ENCODE measurements at places on chromosomes 2 and 18.

- DNase-seq: no peak
Measured at GRCh38 chr18:11760498-11761167, 71.6 kb downstream of the GNAL start.

GRCh38 chr18:60331890-60332289 lies 40.7 kb downstream of the MC4R start:
- DNase-seq: no peak

- no peak for DNase-seq
Measured at GRCh38 chr2:202911203-202911511, 316 bp downstream of the WDR12 start.

- no peak for DNase-seq
Measured at GRCh38 chr2:45191976-45192375, 182.7 kb upstream of the SIX2 start.

DNA sequence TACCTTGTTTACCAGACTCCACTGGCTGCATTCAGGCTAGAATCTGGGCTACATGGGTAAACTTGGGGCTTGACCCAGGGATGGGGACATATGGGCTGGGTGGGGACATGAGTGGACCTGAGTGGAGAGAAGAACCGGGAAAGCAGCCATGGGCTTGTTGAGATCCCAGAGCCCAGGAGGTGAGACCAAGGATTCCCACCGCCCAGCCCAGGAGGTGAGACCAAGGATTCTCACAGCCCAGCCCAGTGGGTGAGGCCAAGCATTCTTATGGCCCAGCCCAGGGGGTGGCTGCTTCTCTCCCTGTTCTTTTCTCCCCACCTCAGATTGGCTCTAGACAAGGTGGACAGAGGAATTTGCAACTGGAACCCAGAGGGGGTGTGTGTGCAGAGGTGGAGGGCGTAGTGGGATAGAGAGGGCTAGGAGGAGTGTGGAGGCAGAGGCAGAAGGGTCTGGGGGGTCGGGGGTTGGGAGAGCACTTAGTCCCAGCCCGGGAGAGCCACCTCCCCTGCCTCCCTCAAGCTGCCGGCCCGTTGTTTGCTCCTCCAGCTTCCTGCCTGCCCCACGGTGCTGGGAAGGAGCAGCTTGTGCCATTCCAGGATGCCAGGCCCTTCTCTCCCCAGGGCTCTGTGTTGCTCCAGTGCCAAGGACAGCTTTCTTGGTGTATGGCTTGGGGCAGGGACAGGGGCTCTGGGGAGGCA lies 25.6 kb downstream of the GLI2 start:
- DNase-seq: no peak

GRCh38 chr2:46787364-46787763 lies 128.2 kb downstream of the MCFD2 start:
- no peak for DNase-seq

DNA sequence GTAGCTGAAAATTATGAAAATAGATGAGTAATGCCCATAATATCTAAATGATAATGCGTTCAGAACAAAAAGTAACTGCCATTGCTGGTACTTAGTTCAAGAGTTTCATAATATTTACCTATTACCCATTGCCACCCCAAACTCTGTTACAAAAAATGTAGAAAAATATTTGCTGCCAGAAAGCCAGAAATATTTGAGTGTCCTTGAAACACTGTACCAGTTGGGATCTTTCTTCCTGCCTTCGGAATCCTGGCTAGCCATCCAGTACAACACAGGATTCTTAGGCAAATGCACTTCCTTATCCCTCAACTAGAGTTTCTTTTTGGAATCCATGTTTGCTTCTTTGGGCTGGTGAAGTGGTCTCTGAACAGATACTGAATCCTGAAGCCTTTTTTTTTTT lies 207.1 kb downstream of the MCFD2 start:
- DNase-seq: no peak

DNA sequence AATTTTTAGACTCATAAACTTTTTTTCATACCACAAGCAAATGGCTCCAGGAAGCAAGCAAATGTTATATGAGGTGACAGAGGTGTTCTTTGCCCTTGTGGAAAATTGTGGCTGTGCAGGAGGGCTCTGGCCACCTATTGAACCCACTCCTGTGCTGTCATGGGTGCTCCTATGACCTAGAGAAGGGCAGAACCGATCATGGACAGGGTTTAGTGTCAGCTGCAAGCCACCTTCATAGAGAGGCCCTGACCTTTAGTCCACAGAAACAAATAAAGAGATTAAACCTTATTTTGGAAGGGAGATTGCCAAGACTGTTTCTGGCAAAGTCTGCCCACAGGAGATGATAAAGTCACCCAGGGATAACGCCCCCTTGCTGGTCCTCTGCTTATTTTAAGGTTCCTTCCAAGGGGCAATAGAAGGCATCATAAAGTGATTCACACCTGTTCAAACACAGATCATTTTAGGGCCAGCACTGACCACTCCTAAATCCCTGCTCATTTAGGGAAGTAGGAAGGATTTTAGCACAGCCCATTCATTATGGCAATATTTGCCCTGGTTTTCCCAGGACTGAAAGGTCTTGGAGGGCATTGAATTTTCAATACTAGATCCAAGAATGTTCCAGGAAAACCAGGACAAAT lies 26.1 kb upstream of the STAT4 start:
- no peak for DNase-seq

DNA sequence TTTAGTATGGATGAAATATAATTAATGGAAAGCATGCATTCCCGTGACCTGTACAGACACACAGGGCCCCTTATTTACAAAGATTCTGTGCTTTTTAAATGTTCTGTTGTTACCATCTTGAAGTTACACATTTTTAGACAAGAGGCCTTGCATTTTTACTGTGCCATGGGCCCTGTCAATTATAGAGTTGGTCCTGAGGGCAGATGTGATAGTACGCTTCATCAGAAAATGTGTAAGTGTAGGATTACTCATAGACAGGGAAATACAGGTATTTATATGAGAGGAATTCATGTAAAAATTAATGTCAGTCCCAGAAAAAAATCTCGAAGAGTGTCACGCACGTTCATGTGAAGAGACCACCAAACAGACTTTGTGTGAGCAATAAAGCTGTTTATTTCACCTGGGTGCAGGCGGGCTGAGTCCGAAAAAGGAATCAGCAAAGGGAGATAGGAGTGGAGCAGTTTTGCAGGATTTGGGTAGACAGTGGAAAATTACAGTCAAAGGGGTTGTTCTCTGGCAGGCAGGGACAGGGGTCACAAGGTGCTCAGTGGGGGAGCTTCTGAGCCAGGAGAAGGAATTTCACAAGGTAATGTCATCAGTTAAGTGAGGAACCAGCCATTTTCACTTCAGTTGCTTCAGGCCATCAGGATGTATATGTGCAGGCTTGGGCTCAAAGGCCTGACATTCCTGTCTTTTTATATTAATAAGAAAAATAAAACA lies 12.2 kb upstream of the ALPK2 start:
- DNase-seq: no peak

GRCh38 chr2:132779206-132779721 lies 109.3 kb upstream of the LYPD1 start:
- DNase-seq: no peak

DNA sequence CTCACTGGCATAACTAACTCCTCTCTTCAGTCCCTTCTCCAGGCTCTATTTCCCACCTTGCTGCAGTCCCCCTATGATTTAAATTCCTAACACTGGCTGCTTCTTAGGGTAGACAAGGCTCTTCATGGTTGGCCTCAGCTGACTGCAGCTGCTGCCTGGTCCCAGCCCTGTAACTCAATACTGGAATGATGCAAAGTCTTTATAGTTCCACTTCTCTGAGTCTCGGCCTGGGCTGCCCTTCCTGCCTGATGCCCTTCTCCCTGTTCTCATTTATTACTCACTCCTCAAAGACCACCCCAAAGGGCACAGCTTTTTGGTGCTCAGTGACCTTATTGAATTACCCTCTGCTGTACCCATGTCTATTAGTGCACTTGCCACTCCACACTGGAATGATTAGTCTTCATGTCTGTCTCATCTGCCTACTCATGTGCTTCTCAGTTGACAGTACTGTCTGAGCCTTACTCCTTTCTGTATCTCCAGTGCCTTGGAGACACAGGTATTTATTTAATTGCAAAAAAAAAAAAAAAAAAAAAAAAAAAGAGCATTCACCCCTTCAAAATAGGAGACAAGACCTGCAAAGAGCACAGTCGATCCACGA lies 199.4 kb upstream of the REV1 start:
- no peak for DNase-seq

DNA sequence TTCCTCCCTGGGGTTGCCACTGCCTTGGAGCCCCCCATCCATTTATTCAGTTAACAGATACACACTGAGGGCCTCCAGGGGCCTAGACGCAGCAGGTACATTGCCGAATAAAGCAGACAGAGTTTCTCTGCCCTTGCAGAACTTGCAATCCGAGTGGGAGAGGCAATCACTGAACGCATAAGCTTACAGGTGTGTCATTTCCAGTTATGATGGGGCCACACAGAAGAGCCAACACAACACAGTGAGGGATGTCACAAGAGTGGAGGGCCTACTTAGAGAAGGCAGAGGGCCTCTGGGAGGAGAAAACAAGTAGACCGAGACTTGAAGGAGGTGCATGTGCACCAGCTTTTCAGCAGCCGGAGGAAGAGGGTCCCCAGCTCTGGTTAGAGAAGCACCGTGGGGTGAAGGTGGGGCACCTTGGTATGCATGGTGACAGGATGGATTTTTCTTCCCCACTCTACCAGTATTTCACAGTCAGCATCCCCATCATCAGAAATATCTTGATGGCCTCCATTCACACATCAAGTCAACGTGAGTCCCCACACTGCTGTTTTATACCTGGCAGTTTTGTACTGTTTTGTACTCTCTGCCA lies 150.9 kb downstream of the SMAD7 start:
- no peak for DNase-seq

- no peak for DNase-seq
Measured at GRCh38 chr2:211944572-211944971, 594.0 kb downstream of the ERBB4 start.

DNA sequence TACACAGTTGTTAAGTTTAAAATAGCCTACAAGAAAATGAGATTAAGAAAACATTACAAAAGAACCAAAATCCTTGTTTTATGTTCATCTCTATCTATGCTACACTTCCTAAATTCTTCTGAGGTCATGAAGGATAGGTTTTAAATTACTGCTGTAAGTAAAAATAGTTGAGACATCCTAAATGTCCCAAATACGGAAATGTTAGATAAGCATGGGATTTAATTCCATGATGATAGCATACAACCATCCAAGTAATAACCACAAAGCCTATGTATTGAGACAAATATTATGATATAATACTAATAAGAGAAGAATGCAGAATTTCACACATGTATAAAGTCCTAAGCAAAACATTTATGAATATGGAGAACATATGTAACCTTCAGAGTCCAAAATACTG lies 34.1 kb downstream of the PIEZO2 start:
- DNase-seq: no peak

DNA sequence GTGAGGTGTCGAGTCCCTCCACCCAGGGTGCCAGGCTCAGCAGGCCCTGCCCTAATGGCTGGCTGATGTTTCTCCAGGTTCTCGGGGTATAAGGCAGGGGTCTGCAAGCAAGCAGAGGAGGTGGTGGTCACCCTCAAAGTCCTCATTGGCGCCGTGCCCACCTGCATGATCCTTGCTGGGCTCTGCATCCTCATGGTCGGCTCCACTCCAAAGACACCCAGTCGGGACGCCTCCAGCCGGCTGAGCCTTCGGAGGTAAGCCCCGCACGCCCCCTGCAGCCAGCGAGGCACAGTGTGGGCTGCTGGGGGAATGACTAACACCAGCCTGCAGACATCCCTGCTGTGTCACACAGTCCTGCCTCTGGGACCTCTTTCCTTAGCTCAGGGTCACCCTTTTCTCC lies 14.1 kb downstream of the MFSD2B start:
- DNase-seq: no peak

DNA sequence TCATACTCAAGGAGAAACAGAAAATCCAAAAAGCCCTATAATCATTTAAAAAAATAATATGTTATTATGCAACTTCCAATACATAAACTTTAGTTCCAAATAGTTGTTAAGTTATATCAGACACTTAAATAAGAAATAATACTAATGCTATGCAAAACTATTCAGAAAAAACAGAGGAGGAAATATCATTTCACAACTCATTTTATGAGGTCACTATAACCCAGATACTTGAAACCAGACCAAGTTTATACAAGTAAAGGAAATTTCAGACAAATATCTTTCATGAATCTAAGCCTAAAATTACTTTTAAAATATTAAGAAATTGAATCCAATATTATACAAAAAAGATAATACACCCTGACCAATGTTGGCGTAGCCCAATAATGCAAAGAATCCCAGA lies 260.8 kb downstream of the CD226 start:
- DNase-seq: no peak

GRCh38 chr18:31057051-31057450 lies 14.5 kb upstream of the DSC3 start:
- DNase-seq: no peak

- no peak for DNase-seq
Measured at GRCh38 chr2:197708331-197708730, 3.2 kb downstream of the MARS2 start.

GRCh38 chr2:104786821-104787220 lies 67.1 kb upstream of the POU3F3 start:
- no peak for DNase-seq

GRCh38 chr18:23992089-23992940 lies 22.2 kb upstream of the TTC39C start:
- peak; percentile 86 for DNase-seq

GRCh38 chr2:20421336-20421987 lies 25.4 kb upstream of the RHOB start:
- DNase-seq: no peak

GRCh38 chr18:76098674-76099411 lies 396.2 kb downstream of the ZNF516 start:
- DNase-seq: no peak

GRCh38 chr2:102601730-102602129 lies 17.6 kb upstream of the SLC9A2 start:
- no peak for DNase-seq

DNA sequence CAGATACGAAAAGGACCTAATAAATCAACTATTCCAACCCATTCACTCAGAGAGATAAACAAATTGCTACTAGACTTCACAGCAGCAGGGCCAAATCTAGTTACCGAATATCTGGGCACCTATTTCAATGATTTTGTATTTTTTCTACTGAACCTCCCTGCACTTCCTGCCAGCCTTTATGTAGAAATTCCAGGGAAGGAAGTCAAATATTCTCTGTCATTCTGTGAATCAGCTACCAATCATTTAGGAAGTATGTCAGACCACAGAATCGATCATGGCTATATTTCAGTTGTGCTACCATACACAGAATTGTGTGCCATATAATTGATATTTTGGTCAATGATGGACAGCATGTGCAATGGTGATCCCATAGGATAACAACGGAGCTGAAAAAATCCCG lies 109.6 kb upstream of the SPOPL start:
- no peak for DNase-seq

- DNase-seq: no peak
Measured at GRCh38 chr2:64201151-64201550, 56.9 kb upstream of the PELI1 start.

- no peak for DNase-seq
Measured at GRCh38 chr2:160214461-160215445, 14.7 kb upstream of the ITGB6 start.

GRCh38 chr18:58055890-58056558 lies 12.0 kb downstream of the NEDD4L start:
- DNase-seq: no peak

DNA sequence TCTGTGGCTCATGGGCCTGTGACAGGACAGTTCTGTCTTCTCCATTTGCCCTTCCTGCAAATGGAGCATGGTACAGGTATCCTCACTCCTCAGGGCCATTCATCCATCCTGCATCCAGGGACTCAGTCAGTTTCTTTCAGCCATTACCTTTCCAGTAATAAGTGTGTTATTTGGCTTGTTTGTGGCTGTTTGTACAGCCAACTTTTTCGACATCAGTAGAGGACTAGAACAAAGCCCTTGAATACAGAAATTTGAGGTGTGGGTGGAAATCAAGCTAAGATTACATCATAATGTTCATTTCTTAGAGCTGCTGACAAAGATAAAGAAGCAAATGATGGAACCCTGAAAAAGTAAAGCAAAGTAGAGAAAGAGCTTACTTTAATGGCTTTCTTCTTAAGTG lies 290.4 kb downstream of the PTPRM start:
- DNase-seq: no peak

Data from central memory CD4-positive, alpha-beta T cell (primary cell).